G401 (cell line): ENCODE measurements at places on chromosomes 2 and 18.

DNA sequence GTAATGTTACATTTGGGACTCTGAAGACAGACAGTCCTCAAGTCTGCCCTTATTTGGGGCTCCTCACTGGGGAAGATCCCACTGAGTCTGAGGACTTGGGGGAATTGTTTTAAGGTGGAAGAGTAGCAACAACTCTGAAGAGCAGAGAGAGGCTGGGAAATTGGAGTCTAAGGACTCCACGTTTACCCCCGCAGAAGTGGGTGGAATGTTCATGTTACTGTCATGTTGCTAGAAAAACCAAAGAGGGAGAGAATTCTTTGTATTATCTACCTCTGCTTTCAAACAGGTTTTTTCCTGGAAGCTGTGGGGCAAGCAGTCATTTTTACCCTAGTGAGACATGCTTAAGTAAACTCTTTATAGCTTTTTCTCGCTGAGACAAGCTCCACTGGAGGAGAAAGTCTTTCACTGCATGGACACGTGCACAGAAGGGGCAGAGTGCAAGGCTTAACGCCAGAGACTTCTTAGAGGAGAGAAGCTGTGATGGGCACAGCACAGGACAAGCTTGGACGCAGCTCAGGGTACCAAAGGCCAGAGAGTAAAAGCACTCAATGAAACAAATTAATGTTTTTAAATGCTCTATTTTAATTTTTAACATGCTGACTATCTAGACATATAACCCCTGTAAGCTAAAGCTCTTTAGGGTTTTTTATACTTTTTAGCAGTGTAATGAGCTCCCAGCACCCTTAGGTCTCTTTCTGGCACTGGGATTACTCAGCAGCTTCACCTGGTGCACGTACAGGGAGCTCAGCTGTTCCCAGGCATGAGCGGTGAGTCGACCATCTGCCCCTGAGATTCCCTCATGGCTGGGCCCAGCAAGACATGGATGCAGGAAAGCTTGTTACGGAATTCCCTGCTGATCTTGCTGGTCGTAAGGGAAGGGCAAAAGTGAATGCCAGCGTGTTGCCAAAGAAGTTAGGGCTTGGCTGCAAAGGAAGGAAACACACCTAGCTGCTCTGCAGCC, 54.5 kb upstream of the BIN1 start:
- peak; percentile 78 for DNase-seq

DNA sequence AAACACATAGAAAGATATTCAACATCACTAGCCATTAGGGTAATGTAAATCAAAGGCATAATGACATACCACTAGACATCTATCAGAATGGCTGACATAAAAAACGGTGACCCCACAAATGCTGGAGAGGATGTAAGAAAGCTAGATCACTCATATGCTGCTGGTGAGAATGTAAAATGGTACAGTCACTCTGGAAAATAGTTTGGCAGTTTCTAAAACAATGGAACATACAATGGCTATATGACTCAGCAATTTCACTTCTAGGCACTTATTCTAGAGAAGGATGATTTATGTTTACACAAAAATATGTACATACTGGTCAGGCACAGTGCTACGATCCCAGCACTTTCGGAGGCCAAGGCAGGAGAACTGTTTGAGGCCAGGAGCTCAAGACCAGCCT, 87.3 kb downstream of the COLEC12 start:
- DNase-seq, result no peak

- no peak for DNase-seq
Measured at GRCh38 chr2:26059542-26059941, 25.7 kb downstream of the RAB10 start.

- DNase-seq, result no peak
Measured at GRCh38 chr2:70668432-70668831, 99.6 kb downstream of the ADD2 start.

GRCh38 chr18:5839102-5839501, 56.2 kb downstream of the TMEM200C start:
- no peak for DNase-seq
